ENCODE measurements at places on chromosomes 5 and 9.

DNA sequence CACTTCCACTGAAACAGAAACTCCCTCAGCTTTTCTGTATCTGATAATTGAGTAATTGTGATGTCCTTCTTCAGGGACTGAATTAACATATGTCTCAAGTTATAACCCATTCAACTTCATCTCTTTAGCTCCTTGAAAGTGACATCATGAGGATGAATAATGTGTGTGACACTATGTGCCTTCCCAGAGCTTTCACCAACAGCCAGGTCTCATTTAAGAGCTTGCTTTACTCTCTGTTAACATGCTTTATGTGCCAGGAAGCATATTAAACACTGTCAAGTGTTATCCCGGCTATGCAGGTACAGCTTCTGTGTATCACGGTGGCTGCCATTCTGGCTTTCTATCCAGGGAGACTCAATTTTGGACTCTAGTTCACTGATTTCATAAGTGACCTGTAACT lies 799.9 kb downstream of the CDH12 start:
- DNase-seq = no peak

DNA sequence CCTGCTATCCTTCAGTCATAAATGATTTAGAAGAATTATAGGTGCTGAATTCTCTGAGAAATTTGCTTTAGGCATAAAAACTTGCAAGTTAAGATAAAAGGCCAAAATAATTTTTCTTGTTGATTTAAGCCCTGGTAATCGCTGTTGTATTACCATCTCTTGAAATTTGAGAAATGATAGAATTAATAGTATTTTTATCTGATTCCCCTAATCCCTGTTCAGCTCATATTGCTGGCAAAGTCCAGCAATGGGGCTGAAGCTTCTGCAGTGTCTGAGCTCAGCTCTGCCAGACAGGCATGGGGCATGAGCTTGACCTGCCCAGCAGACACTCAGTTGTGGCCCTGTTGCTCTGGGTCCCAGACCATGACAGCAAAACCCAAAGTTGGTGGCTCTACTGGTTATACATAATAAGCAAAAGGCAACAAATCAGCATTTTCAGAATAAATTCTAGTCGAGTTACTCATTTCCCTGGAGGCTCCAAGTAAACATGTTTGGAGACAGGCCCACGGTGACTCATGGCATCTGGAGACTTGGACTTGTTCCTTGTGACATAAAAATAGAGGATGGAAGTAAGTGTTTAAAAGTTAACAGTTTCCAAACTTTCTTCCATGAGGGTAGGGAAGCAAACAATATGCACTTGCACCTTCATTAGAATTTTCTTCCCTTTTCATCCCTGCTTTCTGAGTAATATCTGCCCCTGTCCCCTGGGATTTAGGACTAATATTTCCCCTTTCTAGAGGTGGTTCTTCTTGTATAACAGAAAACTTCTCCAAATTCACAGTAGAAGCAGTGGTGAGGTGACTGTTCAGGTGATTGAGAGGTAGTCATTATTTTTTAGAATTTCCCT lies 60.2 kb upstream of the SLC2A8 start:
- DNase-seq = no peak

DNA sequence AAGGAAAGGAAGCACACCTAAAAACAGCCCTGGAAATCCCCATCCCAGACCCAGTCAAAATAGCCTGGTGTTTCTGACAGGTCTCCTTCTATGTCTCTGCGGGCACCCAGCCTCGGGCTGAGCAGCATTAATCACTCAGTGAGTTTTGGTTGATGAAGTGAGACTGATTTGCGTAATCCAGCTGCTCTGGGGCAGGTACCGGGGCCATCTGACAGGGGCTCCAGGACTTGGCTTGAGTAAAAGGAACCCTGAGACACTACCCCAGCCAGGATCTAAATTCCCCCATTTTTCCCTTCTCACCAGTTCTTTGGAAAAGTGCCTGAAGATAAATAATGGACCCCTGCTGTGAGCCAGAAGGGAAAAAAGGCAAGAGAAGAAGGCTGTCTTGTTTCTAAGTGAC lies 596 bp downstream of the SLC28A3 start:
- no peak for DNase-seq

DNA sequence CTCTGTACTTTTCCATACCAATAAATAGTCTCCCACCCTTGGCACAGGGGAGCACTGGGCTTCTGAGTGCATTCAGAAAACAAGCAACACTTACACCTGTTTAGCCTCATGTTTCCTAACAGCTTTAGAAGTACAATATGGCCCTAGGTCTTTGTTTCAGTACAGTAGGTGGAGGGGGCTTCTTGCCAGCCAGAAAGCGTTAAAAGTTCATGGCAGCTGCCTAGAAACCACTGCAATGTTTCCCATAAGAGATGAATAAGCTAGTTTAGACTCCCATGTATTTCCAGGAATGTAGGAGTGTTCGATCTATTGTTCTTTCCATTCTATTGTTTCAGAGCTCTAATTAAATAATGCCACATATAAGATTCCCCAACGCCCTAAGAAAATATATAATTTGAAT lies 444.8 kb downstream of the ARHGEF28 start:
- no peak for DNase-seq

DNA sequence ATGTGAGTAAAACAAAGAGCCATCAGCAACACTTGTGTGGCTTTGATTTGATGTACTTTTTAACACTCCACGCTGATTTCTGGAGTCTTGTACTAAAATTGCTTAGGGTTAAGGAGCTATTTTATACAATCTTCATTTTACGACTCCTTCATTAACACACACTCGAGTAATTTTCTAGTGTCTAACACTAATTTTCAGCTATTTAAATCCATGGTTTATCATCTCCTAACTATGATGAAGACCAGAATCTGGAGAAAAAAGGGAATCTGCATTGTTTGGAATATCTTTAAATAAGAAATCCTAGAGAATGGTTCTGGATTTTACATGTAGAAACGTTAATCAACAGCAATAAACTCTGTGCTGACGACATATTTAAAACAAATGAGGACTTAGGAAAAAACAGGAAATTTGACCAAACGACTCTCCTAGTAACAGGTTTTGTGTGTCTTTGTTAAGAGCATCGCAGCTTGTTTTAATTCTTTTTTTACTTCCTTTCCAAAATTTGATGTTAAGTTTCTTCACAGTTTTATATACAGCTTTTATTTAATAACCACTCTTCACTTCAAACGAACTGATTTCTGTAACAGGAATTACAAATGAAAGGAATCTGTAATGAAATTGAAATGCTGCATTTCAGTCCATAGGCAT lies 138.5 kb downstream of the AOPEP start:
- no peak for DNase-seq

- no peak for DNase-seq
These were observed 100.6 kb downstream of the ICE1 start for GRCh38 chr5:5523066-5523505.

DNA sequence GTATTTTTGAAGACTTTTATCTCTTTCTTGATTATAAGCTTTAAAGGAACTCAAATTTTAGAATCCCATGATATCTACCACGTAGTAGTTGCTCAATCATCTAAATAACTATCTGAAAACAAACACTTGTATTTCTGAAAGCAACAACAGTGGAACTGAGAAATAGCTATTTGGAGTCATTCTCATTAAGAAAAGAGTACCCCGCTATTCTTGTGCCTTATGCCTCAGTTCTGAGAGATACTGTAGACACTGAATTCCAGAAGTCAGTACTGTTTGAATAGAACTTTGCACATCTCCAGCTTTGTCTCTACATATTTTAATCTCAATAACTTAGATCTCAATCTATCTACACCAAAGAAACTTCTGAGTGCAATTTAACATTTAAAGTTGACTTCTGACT lies 11.4 kb downstream of the CHD1 start:
- no peak for DNase-seq

DNA sequence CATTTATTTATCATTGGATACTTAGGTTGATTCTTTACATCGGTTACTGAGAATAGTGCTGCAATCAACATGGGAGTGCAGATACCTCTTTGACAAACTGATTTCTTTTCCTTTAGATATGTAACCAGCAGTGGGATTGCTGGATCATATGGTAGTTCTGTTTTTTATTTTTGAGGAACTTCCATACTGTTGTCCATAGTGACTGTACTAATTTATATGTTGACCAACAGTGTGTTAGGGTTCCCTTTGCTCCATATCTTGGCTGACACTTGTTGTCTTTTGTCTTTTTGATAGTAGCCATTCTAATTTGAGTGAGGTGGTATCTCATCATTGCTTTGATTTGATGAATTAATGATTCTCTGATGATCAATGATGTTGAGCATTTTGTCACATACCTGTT lies 137.3 kb upstream of the PITX1 start:
- no peak for DNase-seq

DNA sequence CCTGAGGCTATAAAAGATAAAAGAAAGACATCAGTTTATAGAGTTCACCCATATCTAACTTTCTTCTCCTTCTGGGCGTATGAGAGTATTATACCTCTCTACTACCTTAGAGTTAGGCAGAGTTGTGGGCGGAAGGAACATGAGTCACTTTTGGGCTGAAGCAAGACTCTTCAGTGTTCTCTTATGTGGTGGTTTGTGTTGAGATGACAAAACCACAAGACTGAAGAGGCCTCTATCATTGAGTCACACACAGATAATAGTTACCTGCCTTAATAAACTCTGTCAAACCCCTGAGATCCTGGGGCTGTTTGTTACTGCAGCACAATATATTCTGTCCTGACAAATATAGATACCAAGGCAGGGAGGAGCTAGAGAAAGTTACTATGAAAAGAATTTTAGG lies 184.2 kb downstream of the EFNA5 start:
- no peak for DNase-seq

DNA sequence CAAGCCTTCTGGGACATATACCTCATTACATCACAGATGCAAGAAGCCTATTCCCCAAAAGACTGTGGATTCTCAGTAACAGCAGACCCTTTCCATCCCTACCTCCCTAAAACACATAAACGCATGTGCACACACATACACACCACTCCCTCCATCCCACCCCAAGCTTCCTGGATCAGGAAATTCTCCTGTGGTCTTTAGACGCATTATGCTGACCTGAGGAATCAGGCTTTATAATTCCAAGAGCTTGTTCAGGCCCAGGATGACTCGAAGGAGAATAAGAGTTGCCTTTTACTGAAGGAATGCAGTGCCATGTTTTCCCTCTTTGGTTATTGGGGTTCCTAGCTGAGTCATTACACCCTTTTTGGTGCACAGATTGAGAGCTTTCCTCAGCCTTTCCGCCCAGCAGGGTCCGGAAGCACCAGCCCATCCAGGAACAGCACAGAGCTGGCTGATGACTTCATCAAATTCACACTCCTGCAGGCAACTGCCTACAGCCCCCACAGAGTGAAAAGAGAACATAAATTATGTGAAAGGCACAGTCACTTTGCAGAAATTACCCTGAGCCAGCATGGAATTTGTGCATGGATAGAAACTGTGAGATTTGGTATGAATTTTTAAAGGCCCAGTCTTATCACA lies 385.0 kb upstream of the TRPC7 start:
- DNase-seq = no peak

- DNase-seq = no peak
These were observed 42.0 kb upstream of the LIFR start for GRCh38 chr5:38598296-38598993.

- no peak for DNase-seq
These were observed 1.8 kb downstream of the MARCHF6 start for GRCh38 chr5:10355071-10355889.

DNA sequence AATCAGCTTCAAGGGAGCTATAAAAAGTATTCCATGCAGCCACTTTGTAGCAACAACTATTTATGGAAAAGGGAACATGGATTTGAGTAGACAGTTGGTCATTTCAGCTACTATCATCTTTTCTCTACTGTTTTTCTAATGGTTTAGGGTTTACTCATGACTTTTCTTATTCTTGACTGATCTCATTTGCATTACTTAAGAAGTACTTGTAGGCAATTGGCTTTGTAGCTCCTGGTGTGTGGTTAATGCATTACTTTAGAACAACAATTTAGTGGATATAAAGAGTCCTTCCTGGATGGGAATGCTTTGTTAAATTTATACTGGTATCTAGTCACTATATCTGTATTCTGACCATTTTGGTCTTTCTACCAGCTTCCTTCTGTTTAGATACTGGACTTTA lies 59.8 kb upstream of the NTRK2 start:
- DNase-seq = no peak

DNA sequence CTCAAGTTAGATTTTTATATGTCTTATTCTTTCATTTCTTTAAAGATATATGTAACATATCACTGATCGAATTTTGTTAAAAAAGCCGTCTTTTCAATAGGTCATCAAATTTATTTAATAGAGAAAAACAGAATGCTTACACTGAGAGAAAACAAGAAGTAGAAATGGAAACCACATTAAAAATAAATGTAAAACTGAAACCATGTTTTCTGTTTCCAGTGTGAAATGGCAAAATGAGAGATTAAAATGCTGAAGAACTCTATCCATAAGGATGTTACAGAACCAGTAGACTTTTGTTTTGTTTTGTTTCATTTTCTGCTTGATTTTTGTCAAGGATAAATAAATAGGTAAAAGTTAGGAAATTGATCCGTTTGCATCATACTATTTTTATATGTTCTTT lies 210.1 kb downstream of the PRDM9 start:
- DNase-seq = no peak

- no peak for DNase-seq
These were observed 41.6 kb downstream of the TARS1 start for GRCh38 chr5:33482335-33482734.

DNA sequence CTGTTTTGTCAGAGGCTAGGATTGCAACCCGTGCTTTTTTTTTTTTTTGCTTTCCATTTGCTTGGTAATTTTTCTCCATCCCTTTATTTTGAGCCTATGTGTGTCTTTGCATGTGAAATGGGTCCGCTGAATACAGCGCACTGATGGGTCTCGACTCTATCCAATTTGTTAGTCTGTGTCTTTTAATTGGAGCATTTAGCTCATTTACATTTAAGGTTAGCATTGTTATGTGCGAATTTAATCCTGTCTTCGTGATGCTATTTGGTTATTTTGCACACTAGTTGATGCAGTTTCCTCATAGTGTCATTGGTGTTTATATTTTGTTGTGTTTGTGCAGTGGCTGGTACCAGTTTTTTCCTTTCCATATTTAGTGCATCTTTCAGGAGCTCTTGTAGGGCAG lies 36.2 kb upstream of the TAF11L2 start:
- DNase-seq = no peak

DNA sequence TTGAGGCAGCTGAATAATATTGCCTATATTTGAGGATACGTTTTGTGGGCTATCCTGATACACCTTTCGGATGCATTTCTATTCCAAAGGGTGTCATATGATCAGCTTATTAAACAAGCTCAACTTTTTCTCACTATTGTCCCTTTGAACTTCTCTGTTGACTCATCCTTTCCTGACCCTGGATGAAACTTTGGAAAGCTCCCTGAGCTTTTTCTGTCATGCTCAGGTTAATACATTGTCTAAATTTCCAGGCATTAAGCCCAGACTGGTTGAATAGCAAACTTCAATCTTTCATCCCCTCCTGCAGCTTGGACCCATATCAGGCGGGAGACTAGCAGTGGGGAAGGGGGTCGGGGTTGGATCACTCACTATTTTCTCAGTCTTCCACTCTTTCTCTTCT lies 104.9 kb upstream of the PTPN3 start:
- no peak for DNase-seq

DNA sequence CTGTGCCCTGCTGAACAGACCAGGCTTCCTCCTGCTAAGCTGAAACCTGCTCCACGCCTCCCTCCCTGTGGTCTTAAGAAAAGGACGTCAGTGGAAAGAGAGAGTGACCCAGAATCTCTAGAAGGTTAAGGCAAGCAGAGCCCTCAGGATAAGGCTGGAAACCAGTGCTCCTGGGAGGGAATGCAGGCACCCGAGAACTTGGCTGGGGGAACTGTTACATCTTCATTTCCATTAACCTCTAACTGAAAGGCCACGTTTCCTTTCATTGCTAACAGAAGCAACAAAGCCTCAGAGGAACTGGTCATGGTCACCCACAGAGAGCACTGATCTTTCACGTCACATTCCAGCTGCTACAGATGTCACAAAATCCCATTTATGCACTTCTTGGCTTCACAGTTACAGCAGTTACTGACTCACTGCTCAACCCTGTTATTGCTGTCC lies 26.1 kb upstream of the AKNA start:
- DNase-seq = no peak

Measured in activated T-cell treated with anti-CD3 and anti-CD28 coated beads for 1 hour (primary cell).